GM03348 (cell line): ENCODE measurements at places on chromosomes 3 and 15.

DNA sequence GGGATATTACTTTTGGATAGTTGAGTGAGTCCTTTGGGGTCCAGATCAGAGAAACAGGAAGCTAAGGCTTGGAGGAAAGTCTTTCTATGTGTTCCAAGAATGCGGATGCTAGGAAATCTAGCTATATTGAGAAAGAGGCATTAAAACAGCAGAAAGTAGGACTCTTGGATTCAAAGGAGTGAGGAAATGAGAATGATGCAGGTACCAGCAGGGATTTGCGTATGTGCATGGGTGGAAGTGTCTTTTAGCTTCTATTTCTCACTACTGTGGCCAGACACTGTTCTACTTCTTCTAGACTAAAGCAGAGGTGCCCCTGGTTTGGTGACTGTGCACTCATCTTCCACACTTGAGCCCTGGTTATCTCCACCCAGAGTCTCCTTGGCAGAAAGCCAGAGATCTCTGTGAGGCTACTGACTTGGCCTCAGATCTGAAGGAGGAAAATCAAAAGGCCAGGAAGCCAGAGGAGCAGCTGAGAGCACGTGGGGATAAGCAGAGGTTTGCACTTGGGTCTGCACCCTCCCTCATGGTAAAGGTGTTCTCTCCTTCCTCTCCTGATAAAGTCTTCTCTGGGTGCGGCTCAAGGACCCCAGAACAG, 44.3 kb downstream of the ATP2B2 start:
- no peak for DNase-seq

- DNase-seq: no peak
Measured at GRCh38 chr3:99470841-99471240, 167.6 kb upstream of the COL8A1 start.

DNA sequence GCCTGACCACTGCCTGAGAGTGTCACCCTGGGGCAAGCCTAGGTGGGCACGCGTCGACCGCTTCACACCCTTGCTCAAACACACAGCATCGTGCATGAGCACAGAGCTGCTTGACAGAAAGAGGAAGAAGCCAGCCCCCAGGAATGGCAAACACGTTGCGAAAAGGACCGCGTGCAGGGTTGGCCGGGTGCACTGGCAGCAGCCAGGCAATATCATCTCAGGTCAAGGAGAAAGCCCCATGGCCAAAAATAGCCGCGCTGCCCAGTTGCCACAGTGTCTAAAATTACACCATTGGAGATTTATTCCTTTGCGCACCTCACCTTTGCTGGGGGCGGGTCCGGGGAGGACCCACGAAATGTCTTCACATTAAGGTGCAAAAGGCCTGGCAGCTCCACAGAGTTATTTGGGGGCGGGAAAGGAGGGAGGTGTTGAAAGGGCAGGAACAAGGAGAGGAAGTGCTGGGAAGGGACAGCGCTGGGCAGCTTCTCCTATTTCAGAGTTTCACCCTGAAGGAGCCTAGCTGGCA, 44.7 kb upstream of the NR2F2 start:
- no peak for DNase-seq

- no peak for DNase-seq
Measured at GRCh38 chr3:166195808-166196207, 358.6 kb upstream of the BCHE start.

DNA sequence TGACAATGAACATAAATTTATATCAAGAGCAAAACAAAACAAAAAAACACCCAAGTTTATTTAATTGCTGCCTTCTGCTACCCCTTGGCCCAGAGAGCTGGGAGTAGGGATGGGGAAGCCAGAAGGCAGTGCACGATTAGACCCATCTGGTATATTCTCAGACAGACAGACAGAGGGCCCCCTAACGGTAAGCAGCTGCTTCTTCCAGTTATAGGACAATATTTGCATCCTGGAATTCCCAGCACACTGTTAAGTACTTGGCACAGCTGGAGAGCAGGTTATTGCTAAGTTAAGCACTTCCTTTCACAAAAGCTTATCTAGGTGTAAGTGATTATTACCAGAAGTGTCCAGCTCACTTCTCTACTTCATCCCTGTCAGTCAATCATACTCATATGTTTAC, 39.3 kb downstream of the C2CD4B start:
- peak; percentile 53 for DNase-seq

- DNase-seq: no peak
Measured at GRCh38 chr3:119733812-119734211, 31.0 kb downstream of the CFAP91 start.
